ENCODE measurements at places on chromosomes 7 and 10. TPM values are rescaled to one million over a fixed set of nuclear protein-coding genes. Genes with fewer than 3 reads are reported as not detected.

The TET1 gene
- 0.69 TPM for total RNA-seq

The TTYH3 gene
- 131 TPM for total RNA-seq

The EFCAB10 gene
- total RNA-seq: 0.25 TPM

The DPYSL4 gene
- total RNA-seq: 7.9 TPM

The SEPTIN14 gene
- not detected for total RNA-seq

The FAM20C gene
- 8.2 TPM for total RNA-seq

The NANOS1 gene
- total RNA-seq: 0.16 TPM

Data from bladder microvascular endothelial cell (primary cell).